ENCODE measurements at places on chromosomes 2 and 18.

DNA sequence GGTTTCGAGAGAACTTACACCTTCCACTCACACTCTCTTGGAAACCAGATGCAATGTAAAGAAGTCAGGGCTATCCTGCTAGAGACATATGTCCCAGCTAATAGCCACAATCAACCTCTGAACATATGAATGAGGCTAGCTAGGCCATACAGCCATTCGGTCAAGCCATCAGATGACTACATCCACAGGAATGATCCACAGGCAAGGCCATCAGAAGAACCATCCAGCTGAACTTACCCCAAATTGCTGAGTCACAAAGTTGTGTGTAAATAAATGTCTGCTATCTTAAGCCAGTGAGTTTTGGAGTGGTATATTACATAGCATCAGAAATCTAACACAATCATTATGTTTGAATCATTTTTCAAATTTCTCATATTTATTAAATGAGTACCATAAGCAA lies 5.2 kb upstream of the SPAST start:
- no peak for DNase-seq

DNA sequence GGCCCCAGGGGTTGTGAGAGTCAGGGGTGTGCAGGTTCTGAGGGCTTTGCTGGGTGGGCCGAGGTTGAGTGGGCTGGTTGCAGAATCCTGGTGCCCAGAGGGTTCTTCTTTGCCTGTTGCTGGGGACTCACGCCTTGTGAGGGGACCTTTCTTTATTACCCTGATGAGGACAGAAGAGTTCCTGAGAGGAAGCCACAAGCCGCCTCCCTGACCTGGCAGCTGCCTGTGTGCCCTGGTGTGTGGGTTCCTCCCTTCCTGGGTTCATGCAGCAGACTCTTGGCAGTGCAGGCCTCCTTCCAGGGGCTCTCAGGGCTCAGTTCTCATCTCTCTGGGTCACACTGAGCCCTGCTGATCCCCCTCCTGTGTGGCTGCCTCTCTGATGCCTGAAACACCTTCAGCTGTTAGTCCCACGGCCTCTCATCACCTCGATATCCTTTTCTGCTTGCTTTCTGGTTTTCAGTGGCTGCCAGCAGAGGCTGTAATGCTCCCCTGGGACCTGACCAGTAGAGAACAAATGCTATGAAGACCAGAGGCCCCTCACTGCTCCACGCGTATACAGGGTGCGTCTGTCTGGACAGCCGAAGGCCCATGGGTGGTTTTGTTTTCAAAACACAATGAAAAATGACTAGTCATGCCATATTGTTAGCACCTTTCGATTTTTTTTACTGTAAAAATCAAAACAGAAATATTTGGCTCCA lies 191.3 kb downstream of the AGAP1 start:
- DNase-seq = no peak

GRCh38 chr2:23698116-23698693 lies 228.7 kb downstream of the ATAD2B start:
- no peak for DNase-seq

DNA sequence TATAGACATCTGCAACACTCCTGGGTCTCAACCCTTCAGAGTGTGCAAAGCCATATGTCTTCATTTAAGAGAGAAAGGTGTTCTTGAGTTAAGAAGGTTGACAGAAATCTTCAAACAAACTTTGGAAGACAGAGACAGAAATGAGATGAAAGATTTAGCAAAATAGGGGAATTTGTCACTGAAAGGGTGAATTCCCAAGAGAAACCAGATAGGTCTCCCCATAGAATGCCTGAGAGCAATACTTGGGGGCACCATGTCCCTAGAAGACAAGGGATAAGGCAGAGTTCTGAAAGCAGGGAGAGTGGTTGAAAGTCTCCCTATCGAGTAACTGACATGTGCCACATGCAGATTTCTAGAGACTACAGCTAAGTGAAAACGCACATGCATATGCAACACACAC lies 50.0 kb downstream of the AP1S3 start:
- no peak for DNase-seq

- DNase-seq = no peak
These were observed 35.6 kb upstream of the UBE2F start for GRCh38 chr2:237931205-237931721.

- DNase-seq = no peak
These were observed 277.7 kb upstream of the ACVR2A start for GRCh38 chr2:147567136-147567535.

DNA sequence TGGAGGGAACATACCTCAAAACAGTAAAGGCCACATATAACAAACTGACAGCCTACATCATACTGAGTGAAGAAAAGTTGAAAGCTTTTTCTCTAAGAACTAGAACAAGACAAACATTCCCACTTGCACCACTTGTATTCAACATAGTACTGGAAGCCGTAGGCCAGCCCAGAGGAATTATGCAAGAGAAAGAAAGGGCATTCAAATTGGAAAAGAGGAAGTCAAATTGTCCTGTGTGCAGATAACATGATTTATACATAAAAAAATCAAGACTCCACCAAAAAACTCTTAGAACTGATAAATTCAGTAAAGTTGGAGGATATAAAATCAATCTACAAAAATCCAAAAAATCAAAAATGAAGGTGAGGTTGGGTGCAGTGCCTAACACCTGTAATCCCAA lies 8.0 kb upstream of the KDM3A start:
- DNase-seq = no peak

DNA sequence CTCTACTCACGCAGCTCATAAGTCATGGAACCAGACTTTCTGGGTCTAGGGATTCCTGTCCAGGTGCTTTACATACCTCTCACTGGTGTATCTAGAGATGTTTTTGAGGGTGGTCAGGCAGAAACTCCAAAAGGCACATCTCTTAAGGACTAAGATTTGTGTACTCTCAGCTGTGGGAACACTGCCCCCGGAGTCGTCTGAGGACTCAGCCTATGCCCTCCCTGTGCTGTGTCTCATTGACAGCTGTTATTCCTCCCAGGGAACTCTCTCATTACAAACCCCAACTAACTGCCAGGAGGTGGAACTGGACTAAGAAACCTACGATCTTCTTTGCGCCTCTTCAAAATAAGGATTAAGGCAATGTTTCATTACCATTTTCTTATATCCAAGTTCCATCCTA lies 293.9 kb upstream of the DLGAP1 start:
- no peak for DNase-seq

DNA sequence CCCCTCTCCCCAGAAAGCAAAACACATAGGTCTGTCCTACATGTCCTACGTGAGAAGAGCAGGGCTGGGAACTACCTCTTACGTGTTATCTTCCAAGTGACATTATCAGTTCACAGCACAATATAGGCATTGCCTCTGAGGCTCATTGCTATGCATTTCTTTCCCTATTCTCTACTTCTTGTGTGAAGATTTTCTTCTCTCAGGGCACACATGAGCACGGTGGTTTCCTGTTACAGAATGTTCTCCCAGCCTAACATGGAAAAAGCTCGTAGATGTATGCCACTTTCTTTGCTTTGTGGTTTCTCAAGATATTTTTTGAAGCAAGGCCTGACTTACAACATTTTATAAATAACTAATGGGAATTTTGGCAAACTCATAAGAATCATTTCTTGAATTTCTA lies 19.4 kb upstream of the DSC3 start:
- DNase-seq = no peak

- no peak for DNase-seq
These were observed 21.2 kb downstream of the ACTR3 start for GRCh38 chr2:113910967-113911678.

DNA sequence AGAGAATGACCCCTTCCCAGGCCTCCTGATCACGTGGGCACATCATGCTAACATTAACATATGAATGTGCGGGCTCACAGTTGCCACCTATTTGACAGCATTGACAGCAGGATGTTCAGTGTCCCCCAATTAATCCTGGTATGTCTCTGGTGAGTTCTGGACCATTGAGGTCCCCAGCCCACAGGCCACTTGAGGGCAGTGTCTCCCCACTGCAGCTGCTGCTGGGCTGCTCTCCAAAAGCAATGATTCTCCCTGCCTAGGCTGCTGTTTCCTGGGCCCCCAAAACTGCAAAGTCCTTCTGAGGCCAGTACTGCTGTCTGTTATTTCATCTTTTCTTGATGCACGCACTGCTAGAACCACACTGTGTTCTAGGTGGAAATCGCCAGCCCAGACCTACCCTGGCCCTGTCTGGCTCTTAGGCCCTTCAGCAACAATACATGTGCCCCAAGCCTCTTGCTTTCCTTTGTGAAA lies 52.7 kb upstream of the MAPK4 start:
- no peak for DNase-seq

DNA sequence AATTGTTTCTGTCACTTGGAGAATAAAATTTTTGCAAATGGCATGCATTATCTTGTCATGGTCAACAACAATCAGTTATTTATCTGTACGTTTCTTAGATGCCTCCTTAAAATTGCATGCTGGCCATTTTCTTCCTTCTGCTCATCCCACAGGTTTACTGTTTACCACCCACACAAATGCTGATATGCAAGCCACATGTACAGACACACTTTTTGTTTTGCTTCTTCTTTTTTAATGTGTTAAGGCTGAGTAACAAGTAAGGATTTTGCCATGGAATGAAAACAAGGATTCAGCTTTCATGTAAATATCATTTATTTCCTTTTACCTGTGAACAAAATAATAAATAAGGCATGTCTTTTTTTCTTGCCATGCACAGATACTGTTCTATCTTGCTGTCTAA lies 1077.1 kb upstream of the ZEB2 start:
- DNase-seq = no peak

DNA sequence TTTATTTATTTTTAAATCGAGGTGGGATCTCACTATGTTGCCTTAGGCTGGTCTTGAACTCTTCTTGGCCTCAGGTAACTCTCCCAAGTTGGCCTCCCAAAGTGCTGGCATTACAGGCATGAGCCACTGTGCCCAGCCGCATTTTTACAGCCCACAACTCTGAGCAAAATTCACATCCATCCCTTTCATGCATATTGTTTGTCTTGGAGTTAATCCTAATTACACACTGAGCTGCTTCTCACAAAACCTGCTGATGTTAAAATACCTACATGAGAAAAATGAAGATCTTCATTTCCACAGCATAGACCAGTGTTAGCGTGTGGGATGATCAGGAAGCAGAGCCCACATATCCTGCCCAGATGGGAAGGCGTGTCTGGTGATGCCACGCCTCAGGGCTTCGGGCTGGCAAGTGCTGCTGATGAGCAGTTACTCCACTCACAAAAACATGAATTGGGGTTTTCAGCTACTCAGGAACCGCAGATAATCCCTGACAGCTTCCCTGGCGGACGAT lies 14.6 kb downstream of the ITGB1BP1 start:
- no peak for DNase-seq

Measured in stimulated activated CD8-positive, alpha-beta memory T cell treated with anti-CD3 and anti-CD28 coated beads, Interleukin-12 subunit alpha, Interleukin-12 subunit beta, amount 100 ng/mL, for 4 hours (primary cell).